ENCODE measurements at places on chromosomes 1 and 21.

- peak; percentile 57 for DNase-seq
Observed at GRCh38 chr21:38797470-38797869, 8.3 kb upstream of the ETS2 start.

GRCh38 chr1:35707601-35708440, 10.9 kb downstream of the C1orf216 start:
- peak; percentile 54 for DNase-seq

GRCh38 chr1:178484698-178485225, 12.0 kb downstream of the CLEC20A start:
- no peak for DNase-seq

GRCh38 chr1:157089789-157090188, 9.8 kb downstream of the ETV3L start:
- no peak for DNase-seq

- DNase-seq, result no peak
Observed at GRCh38 chr1:223760833-223761232, 48.5 kb downstream of the CAPN2 start.
